Psoas muscle (tissue), 8 donors: ENCODE measurements at places on chromosomes 2 and 18.

GRCh38 chr2:161118722-161119121, 41.5 kb upstream of the TANK start:
- H3K27ac ChIP-seq = no peak overlapping the region
- no peaks in the 10 kb centered on the region for H3K27me3 ChIP-seq
- peaks cover 14% of the 10 kb centered on the region for H3K4me1 ChIP-seq
- H3K4me3 ChIP-seq = no peak overlapping the region
- no peaks in the 10 kb centered on the region for H3K36me3 ChIP-seq

DNA sequence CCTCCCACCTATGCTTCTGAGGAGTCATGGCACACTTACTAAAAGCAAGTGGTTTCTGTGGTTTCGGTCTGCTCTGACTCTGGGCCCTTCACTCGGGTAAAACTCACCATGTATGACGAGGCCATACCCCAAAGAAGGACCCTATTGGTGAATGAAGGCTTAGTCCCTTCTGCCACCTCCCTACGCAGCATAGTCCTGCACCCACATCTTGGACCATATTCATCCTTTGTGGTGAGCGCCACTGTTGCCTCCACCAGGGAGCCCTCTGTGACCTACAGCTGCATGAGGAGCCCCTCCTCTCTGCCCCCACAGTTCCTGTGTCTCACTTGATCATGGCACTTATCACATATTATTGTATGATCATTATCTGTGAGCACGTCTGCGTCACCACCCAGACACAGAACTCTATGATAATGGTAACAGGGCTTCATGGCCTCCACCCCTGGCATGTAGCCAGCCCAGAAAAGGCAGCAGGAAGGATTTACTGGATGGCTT, 113.3 kb downstream of the TFCP2L1 start:
- no peaks in the 10 kb centered on the region for H3K27me3 ChIP-seq
- DNase-seq = no peak
- no peaks in the 10 kb centered on the region for H3K4me1 ChIP-seq
- no peak overlapping the region for H3K4me3 ChIP-seq
- H3K36me3 ChIP-seq = no peaks in the 10 kb centered on the region

- no peak overlapping the region for H3K27ac ChIP-seq
- no peaks in the 10 kb centered on the region for H3K4me1 ChIP-seq
Observed at GRCh38 chr2:155161314-155161713, 462.8 kb downstream of the KCNJ3 start.

- H3K27me3 ChIP-seq = no peaks in the 10 kb centered on the region
- H3K4me1 ChIP-seq = peaks cover 23% of the 10 kb centered on the region
- DNase-seq = no peak
- H3K36me3 ChIP-seq = peaks cover 3% of the 10 kb centered on the region
- no peak overlapping the region for H3K4me3 ChIP-seq
Observed at GRCh38 chr2:44200011-44200410, 31.3 kb downstream of the PPM1B start.

- H3K27ac ChIP-seq = peak overlapping the region; percentile 38
- no peaks in the 10 kb centered on the region for H3K27me3 ChIP-seq
- DNase-seq = no peak
- no peaks in the 10 kb centered on the region for H3K36me3 ChIP-seq
- peaks cover 15% of the 10 kb centered on the region for H3K4me1 ChIP-seq
- peak overlapping the region; percentile 67 for H3K4me3 ChIP-seq
Observed at GRCh38 chr2:182866095-182866460, 359 bp downstream of the FRZB start.

DNA sequence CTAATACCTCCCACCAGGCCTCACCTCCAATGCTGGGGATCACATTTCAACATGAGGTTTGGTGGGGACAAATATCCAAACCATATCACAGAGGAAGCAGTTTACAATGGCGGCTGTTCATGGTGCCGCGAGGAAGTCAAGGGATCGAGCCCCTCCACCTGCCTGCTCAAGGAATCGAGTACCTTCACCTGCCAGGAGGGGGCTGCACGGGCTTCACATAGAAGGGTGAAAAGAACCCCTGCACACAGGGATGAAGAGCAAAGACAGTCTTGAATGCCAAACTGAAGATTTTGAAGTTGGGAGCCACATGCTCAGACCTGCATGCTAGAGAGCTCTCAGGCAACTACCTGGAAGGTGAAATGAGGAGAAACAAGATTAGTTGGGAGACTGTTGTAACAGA, 110.3 kb downstream of the KCNF1 start:
- no peak for DNase-seq
- no peaks in the 10 kb centered on the region for H3K36me3 ChIP-seq
- H3K4me3 ChIP-seq = no peak overlapping the region
- H3K27ac ChIP-seq = no peak overlapping the region

DNA sequence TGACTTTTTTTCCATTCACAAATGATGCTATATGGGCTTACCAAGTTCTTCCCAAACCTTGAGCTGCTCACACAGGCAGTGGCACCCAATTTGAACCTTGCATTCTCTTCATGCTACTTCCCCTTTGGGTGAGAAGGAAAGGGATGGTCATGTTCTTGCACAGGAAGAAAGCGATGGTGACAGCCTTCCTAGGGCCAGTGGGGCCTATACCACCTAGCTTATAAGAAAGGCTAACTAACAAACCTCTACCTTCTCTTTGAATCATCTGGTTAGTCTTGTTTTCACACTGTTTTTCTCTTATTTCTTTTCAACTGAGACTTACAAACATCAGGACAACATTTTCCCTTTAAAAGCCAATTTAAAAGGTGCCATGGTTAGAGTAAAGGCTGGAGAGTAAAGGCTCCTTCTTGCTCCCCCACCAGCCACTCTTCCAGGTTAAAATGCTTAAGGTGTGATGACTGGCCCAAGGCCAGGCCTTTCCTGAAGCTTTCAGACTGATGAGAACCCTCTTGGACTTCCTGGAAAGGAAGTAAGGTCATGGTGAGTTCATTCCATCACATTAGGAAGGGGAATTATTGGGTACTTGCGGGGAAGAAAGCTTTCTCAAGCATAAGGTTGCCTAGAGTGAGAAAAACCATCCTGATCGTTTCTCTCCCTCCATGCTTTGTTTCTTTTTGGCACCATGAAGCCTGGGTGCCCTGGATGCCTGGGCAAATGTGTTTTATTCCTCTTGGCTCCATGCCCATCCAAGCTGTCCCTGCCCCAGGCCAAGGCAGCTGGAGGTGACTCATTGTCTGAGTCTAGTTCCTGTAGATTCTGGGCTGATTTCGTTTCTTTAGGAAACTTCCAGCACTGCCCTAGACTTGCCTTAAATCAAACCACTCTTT, 41.4 kb upstream of the ITGB6 start:
- H3K27me3 ChIP-seq = no peaks in the 10 kb centered on the region
- H3K4me3 ChIP-seq = no peak overlapping the region

GRCh38 chr2:44796771-44797170, 144.7 kb upstream of the SIX3 start:
- no peak for DNase-seq
- H3K27ac ChIP-seq = no peak overlapping the region
- no peak overlapping the region for H3K4me3 ChIP-seq
- H3K4me1 ChIP-seq = no peaks in the 10 kb centered on the region
- H3K36me3 ChIP-seq = no peaks in the 10 kb centered on the region

DNA sequence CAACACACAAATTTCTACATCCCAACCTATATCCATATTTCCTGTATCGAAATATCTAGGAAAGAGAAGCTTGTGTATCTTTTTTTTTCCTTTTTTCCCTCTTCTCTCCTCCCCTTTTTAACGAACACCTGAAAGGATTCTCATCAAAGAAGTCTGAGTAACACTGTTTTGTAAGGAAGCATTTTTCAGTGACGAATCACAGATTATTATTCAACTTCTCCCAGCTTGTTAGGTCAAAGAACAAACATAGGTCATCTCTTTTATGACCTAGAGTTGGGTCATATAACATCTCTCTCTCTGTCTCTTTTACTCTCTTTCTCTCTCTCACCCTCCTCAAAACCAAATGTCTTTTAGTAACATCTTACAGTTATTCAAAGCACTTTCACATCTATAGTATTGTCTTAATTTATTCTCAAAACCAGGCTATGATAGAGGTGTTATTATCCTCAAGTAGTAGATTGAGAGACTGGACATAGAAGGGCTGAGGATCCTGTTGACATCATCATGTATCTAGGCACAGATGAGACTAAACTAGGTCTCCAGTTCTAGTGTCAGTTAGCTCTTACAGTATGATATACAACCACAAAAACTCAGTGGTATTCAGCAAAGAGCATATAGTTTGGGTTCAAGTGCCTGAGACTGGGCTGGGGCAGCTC, 80.1 kb upstream of the SPOPL start:
- H3K4me1 ChIP-seq = peaks cover 7% of the 10 kb centered on the region
- no peak for DNase-seq
- H3K36me3 ChIP-seq = no peaks in the 10 kb centered on the region
- H3K4me3 ChIP-seq = no peak overlapping the region
- no peak overlapping the region for H3K27ac ChIP-seq
- no peaks in the 10 kb centered on the region for H3K27me3 ChIP-seq

GRCh38 chr2:12716032-12716281, 779 bp upstream of the TRIB2 start:
- H3K27me3 ChIP-seq = no peaks in the 10 kb centered on the region
- peak overlapping the region; percentile 91 for H3K27ac ChIP-seq
- H3K4me3 ChIP-seq = peak overlapping the region; percentile 90
- peaks cover 23% of the 10 kb centered on the region for H3K4me1 ChIP-seq
- peak; percentile 66 for DNase-seq
- no peaks in the 10 kb centered on the region for H3K36me3 ChIP-seq

DNA sequence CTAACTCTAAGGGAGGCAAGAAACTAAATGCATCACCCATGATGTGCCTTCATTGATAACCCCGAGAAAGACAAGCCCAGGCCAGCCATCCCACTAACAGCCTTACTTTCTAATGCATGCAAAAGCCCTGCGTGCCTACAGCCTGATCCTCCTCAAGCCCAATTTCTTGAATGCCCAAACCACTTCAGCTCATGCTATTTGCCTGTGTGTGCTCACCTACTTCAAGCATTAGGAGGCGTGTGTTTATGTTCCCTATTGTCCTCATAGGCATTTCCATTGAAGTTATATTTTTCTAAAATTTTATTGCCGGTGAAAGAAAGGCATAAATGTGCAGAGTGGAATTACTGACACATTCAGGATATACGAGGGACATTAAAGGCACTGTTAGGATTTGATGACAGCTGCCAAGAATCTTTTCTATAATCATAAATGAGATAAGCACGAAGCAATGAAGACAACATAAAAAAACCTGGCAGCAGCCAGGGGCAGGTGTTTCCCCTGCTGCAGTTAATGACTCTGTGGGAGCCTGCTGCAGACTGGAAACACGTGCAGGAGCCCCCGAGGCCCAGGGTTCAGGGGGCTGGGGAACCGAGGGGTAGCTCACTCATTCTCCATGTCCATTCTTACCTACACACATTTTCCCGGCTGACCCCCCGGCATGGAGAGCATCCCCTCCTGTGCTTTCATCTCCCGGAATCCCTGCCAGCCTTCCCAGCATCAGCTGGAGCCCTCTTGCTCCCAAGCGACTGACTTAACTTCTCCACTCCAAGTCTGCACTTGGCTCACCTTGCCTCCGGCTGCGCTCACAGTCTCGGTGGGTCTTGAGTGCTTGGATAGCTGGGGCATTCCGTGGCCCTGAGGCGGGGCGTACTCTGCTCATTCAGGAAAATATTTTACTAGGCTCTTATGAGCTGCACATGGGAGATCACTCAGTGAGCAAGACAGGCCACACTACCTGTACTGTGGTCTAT, 292.3 kb upstream of the SIX2 start:
- H3K36me3 ChIP-seq = no peaks in the 10 kb centered on the region
- DNase-seq = no peak
- no peak overlapping the region for H3K4me3 ChIP-seq
- peaks cover 8% of the 10 kb centered on the region for H3K4me1 ChIP-seq

- no peak overlapping the region for H3K4me3 ChIP-seq
- H3K36me3 ChIP-seq = no peaks in the 10 kb centered on the region
- DNase-seq = no peak
- no peak overlapping the region for H3K27ac ChIP-seq
Observed at GRCh38 chr18:63098018-63098981, 221.3 kb downstream of the BCL2 start.

- peaks cover 22% of the 10 kb centered on the region for H3K4me1 ChIP-seq
- no peaks in the 10 kb centered on the region for H3K27me3 ChIP-seq
- H3K36me3 ChIP-seq = no peaks in the 10 kb centered on the region
- H3K27ac ChIP-seq = peak overlapping the region; percentile 28
Observed at GRCh38 chr2:20637147-20637546, 13.8 kb downstream of the HS1BP3 start.

GRCh38 chr2:159902722-159903121, 104.7 kb upstream of the CD302 start:
- no peaks in the 10 kb centered on the region for H3K36me3 ChIP-seq
- no peak overlapping the region for H3K4me3 ChIP-seq
- H3K27ac ChIP-seq = no peak overlapping the region
- peaks cover 6% of the 10 kb centered on the region for H3K4me1 ChIP-seq
- DNase-seq = no peak

GRCh38 chr2:6647046-6647445, 218.7 kb downstream of the CMPK2 start:
- no peaks in the 10 kb centered on the region for H3K27me3 ChIP-seq
- DNase-seq = no peak
- no peak overlapping the region for H3K27ac ChIP-seq
- H3K36me3 ChIP-seq = no peaks in the 10 kb centered on the region
